ENCODE measurements at places on chromosomes 3 and 15.

DNA sequence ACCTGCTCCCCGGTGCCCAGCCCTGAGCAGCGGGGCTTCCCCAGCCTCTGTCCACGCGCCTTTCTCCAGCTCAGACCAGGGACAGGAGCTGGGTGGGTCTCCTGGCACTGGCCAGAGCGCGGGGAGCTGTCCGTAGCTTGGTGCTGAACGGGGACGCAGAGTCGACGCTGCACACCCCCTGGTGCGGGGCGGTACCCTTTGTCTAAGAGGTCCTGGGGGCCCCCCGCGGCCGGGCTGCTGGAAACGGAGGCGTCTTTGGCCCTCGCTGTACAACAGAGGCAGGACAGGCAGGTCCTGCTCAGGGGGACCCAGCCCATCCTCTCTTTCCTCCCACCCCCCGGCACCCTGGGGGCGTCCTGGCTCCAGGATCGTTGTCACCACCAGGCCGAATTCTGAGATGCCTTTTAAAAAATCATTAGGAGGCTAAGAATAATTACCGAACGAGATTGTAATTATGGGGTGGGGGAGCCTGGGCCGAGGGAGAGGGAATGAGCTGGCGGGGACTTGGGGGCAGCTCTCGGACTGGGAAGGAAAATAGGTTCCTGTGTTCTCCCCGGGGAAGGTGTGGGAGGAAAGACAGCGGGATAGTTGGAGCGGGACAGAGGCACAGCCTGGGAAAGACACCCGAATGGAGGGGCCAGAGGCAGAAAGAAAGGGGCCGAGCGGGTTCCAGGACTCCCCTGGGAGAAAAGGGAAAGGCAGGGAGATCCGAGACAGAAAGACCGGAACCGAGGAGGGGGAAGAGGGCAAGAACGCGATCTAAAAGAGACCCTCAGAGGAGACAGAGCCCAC, 4.1 kb upstream of the SKOR1 start:
- DNase-seq, result no peak

DNA sequence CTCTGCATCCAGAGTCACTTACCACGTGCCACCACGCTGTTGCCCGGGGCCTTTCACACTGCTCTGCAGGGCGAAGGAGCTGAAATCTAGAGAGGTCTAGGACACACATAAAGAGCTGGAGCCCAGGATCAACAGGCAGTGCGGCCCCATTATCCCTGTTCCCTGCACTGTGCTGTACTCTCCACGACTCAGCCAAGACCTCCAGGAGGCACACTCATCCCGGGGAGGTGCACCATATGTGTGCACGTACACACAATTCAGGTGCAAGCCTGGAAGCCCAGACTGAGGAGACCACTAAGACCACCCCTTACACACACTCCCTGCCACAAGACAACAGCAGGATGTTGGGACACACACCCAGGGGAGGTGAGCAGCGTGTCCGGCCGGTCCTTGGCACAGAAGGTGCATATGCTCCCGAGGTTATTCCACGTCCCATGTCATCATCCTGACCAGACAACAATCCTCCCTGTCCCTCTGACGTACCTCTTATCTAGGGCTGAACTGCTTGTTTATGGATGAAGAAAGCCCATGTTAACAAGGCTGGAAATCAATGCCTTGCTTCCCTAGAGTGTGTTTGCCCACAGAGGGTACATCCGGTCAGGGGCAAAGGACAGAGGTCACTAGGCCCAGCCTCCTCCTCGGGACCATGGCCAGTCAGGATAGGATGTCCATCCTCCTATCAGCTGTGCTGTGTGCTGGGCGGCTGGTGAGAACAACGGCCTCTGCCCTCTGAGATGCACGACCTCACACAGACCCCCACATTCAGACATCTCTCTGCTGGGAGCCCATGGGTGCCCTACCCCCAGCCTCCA, 16.1 kb downstream of the KLF15 start:
- DNase-seq, result no peak

GRCh38 chr15:40055576-40056293, 16.8 kb upstream of the SRP14 start:
- no peak for DNase-seq

- no peak for DNase-seq
Measured at GRCh38 chr3:181896605-181897004, 184.9 kb downstream of the SOX2 start.

DNA sequence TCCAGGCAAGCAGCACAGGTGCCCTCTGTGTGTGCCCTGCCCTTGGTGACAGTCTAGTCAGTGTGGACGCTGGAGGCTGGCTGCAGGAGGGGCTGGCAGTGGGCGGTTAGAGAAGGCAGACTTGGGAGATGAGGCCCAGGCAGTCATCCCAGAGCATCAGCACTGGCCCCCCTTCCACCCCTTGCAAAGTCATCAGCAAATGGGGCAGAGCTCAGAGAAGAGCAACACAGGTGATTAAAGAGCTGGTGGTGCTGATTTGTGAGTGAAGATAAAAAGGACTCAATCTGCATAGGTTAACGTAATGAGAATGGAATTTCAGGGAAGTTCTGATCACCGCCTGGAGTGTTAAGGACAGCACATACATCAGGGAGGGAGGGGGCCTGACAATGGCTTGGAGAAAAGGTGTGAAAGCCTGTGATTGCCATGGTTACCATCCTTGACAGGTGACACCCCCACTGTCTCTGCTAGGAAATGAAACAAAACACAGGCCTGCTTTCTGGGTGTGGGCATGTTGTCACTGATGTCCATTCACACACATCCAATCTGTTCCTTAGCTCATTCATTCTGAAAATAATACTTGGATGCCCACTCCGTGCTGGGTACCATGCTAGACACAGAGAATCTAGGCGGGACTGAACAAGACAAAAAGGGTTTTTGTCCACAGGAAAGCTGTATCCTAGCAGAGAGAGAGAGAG, 269.6 kb upstream of the ST8SIA2 start:
- no peak for DNase-seq

DNA sequence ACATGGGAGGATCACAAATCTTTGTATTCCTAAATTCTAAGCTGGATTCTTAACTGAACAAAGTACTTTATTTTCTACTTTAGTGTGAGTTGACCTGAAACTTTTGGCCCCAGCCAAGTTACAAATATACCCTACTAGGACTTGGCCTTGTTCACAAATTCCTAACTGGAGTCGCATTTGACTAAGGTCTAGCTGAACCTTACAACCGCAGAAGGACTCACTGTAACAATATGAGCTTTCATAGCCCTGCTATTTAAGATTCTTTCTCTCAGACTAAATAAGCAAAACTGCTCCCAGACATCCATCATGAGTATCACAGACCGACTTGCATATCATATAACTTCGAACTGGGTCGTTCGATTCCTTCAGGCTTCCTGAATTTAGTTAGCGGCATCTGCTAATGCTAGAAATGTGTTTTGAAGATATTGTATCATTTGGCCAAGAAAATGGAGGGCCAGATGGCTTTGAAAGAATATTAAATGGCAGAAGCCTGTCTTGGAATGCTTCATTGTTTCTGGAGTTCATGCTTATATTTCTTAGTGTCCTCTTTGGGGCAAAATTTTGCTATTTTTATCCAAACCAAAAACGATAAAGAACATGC, 28.4 kb upstream of the ADAMTS9 start:
- no peak for DNase-seq

DNA sequence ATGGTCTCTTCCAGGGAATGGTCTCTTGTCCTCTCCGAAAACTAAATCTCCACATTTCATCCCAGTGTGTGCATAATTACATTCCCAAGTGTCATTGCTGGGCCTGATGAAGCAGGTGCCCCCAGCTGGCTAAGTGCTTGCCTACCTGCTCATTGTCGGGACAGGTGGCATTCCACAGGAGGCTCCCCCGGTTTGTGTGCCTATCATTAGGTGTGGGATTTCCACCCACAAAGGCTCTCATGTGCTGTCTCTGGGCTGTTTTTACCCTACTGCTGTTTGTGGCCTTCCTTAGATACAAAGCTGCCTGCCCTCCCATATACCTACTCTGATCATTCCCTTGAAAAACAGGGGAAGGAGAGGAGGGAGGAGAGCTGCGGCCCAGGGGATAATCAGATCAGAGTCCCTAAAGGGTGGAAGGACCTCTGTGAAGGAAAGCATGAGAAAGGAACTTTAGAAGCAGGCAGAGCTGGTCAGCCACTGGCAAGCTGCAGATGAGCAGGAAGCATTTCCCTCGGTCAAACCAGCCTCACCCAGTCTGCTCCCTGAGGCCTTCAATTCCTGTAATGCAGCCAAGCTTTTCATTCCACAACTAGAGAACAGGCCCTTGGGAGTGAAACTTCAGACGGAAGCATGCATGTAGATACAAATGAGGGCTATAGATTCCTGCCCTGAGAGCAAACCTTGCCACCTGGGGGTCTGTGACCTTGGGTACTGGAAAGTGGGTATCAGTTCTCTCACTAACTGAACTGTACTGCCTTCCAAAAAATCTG, 60.7 kb upstream of the HEG1 start:
- DNase-seq, result no peak

- no peak for DNase-seq
Measured at GRCh38 chr15:38618242-38618955, 53.8 kb upstream of the RASGRP1 start.

DNA sequence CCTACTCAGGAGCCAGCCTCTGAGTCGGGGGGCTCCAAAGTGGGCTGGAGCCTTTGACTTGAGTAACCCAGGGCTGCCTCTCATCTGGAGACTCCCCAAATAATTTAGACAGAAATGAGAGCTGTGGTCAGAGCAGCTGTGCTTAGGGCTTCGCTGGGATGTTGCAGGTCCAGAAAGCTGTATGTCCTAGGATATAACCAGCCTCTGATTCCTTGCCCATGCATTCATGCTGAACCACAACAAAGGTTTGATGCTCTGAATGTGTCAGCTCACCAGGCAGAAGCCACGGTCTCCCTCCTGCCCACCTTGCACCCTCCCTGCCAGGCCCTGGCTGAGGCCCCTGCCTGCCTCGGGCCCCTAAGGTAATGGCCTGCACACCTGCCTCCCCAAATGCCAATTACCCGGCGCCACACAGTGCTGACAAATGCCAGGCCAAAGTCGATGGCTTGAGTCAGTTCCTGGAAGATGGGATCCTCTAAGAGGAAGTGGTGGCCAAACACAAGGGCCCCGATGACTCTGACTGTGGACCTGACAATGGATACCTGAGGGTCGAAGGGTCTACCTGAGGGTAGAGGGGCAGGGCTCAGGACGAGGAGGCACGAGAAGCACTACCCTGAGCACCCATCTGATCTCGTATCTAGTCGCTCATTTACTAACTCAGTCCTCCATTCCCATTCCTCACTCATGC, 21.7 kb upstream of the PARL start:
- DNase-seq, result no peak

GRCh38 chr3:16504242-16504641, 9.3 kb downstream of the RFTN1 start:
- no peak for DNase-seq

- DNase-seq, result no peak
Measured at GRCh38 chr3:170765419-170766078, 104.4 kb downstream of the RPL22L1 start.

GRCh38 chr3:94082391-94082937, 19.6 kb downstream of the NSUN3 start:
- no peak for DNase-seq

DNA sequence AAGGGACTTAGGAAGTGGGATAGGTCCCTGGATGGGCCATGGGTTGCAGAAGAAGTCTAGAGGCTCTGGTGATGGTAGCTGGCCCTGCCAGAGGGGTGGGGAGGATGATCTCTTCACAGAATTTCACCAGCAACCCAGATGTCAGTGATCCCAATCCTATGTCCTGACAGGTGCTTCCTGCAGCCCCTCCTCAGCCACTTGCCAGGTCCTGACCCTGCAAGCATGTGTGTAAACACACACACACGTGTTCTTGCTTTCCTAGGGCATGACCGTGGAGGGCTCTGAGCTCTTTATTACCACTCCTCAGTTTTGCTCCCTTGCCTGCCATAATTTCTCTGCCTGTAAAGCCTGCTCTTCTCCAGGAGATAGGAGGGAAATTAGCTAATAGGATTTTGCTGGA, 12.5 kb downstream of the TEX264 start:
- DNase-seq, result no peak

DNA sequence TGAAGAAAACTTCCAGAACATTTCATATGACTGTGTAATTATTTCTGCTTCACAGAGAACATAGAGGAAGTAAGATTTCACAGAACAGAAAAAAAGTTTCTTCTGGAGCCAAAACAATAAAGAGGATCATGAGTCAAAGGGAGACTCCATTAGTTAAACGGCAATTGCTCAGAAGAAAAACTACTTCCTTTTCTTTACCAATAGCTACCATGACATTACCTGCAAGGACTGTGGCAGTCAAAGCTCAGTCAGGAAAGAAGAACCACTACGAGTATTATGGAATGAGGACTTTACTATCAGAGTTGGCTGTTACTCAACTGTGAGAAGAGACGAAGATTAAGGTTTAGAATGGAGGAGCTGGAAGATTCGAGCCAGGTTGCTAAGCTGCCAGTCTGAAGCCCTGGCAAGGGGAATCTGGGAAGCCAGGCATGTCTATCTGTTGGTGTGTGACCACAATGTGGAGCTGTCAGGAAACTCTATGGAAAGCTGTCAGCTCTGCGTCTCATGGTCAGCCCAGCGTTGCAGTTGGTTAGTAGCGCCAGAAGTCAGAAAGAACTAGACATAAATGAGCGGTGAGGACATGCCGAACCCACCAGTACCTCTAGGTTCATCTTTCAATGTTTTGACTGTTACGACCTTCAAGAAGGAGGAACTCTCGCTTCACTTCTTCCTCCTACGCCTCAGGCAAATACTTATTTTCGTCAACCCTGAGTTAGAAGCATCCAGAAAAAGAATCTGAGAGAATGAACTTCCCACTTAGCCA, 604.3 kb downstream of the FGF12 start:
- DNase-seq, result no peak

GRCh38 chr3:106386050-106386449, 517.2 kb upstream of the CBLB start:
- no peak for DNase-seq

- DNase-seq, result no peak
Measured at GRCh38 chr3:53688989-53689388, 157.2 kb downstream of the CHDH start.

DNA sequence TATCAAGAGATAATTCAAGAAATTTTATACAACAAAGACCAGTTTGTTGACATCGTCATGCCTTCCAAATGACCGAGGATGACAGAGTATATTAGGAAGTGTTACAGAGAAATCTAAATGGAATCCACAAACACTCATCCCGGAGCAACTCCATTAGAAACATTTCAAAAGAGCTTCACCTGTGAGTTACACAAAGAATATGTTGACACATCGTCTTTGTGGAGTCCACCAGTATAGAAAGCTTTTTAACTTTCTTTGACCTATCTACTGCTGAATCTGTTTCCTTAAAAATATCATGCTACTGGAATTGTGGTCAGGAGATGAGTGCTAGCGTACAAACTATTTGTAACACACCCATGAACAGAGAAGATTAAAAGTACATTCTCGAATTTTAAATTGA, 130.4 kb downstream of the SUCLG2 start:
- DNase-seq, result no peak

DNA sequence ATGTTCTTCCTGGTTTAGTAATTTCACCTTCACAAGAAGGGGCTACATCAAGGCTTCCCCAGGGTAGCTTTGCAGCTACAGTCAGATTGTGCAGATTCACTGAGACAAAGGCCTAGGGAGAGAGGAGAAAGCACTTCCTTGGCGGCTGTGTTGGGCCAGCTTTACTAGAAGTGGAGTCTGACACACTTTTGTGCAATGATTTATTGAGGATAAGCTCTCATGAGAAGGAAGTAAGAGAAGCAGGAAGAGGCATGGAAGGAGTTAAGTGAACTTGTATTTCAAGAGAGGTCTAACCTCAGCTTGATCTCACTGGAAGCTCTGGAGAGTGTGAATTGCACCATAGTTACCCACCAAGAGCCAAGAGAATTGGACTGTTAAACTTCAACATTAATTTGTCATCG, 78.9 kb downstream of the TGFBR2 start:
- no peak for DNase-seq

- DNase-seq, result no peak
Measured at GRCh38 chr3:195040094-195040493, 230.9 kb downstream of the XXYLT1 start.

GRCh38 chr15:57549935-57550334, 41.8 kb upstream of the MYZAP start:
- no peak for DNase-seq
